ENCODE measurements at places on chromosomes 4 and X. TPM values are rescaled to one million over a fixed set of nuclear protein-coding genes. Genes with fewer than 3 reads are reported as not detected.

Gene CXorf65
- not detected for total RNA-seq

Gene ENOPH1
- total RNA-seq = 55.5 TPM

Gene GRK4
- total RNA-seq = 2.6 TPM

Gene GPR78
- not detected for total RNA-seq

Gene CDX4
- total RNA-seq = not detected

Gene GPR50
- total RNA-seq = not detected

Gene SCARB2
- total RNA-seq = 44.7 TPM

Gene RTL9
- total RNA-seq = 0.30 TPM
